Frontal cortex (tissue), 4 donors: ENCODE measurements at places on chromosomes 7 and 10.

DNA sequence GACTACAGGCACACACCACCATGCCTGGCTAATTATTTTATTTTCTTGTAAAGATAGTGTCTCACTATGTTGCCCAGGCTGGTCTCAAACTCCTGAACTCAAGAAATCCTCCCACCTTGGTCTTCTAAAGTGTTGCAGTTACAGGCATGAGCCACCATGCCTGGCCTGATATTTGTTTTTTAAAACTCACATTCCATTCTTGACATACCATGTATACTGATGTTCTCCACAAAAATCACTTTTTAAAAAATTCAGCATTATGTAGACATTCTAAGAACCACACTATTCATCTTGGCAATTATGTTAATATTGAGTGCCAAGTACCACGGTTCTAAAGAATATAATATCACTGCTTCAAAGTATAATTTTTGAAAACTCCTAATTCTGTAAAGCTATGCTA lies 43.5 kb downstream of the IDE start:
- no peak for DNase-seq

DNA sequence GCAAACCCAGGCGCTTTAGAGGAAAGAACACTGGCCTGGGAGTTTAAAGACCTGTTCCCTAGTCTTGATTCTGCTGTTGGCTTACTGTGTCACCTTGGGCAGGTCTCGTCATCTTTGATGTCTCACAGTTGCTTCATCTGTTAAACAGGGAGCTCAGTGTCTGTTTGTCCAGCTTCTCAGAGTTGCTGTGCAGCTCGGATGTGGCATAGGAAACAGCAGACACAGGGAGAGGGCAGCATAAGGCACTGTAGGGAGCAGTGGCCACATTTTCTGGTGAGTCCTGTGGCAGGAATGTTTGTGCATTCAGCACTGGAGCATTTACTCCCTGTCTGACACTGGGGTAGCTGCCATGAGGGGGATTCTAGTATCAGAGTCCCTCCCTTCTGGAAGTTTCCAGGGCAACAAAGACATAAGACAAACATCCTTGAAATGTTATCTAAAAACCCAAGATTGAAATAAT lies 2.0 kb downstream of the REPIN1 start:
- no peak for DNase-seq

DNA sequence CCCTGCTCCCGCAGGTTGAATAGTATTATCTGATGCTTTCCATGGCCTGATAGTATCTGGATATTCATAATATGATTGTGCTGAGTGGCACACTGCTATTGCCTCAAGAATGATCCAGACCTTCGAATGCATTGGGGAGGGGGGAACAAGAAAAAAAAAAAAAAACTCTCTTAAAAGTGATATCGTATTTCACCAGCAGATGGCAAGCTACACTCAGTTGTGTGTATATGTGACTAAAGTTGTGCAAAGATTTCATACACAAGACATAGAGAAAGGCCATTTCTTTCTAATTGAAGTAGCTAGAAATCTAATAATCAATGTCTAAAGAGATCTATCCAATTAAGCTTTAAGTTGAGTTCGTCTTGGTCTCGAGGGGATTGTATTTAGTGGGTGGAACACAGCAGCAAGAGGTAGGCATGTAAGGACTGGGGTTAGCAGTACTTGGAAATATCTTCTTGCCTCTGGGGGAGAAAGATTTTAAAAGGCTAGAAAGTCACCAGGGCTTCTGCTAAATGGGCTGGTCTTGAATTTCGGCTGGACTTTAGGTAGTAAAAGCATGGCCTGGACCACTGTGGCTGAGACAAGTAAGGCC lies 15.3 kb downstream of the SFRP4 start:
- DNase-seq, result no peak

DNA sequence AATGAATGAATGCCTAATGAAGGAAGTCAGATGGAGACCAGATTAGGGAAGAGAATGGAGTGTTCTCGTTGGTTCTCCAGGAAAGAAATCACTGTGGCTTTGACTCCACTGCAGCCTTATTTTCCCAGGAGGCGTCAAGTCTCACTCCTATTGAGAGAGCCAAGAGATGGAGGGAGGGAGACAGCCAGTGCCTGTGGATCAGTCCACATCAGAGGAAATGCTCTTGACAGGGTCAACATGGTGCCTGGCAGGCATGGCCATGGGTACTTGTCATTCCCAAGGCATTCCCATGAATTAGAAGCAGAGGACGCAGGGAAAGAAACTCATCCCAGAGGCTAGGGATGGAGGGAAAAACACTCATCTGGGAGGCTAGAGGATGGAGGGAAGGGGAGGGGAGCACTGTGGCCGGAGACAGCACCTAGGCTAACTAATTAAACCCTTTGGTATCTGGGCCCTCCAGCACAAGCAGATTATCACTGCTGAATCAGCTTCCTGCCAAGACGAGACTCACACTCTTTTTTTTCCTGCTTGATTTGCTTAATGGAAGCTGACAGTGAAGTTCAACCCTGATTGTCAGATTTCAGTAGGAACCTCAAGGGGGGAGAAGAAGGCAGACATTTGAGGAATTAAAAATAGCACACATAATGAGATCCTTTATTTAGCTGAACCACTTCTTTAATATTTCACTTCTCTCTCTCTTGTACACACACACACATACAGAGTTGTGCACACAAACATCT lies 1233.2 kb upstream of the AUTS2 start:
- DNase-seq, result no peak

DNA sequence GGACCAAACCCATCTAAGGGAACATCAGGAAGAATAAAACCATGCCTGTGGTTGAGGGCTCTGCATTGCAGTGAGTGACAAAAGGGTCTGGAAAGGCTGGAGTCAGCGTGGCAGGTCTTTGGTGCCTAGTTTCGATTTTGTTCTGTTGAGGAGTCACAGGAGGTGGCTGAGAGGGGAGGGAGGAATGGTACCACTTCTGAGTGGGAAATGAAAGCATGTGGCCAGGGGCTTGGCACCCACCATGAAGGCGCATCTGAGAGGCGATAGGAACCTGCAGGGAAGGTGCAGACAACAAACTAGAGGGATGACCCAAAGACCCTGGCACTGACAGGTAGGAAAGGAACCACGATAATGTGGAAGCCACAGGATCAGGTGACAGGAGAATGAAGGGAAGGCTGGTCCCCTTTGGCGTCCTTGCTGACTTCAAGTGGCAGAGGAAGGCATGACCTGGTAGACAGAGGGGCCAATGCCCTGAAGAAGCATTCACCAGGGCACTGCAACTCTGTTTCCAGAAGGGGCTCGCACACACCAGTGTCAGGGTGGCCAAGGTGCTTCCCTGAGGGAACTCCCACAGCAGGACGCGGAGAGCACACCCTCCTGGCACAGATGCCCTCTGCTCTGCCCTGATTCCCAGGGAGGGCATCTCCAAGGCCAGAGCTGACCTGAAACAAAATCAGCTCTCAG lies 41.7 kb downstream of the HIPK2 start:
- DNase-seq, result no peak

DNA sequence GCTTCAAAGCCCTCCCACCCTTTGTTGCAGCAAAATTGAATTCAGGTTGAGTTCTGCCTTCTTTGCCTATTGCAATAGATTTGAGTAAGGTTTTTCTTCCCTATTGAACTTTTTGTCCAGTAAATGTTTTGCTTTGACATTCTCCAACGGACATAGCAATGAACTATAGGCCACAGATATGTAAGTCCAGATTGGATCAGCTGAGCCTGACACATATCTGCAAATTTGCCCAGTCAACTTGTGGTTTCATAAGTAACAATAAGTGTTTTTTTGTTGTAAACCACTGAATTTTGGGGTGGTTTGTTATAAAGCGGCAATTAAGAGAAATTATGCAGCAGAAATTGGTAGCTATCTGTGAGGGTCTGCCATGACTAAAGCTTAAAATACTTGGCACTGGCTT lies 332.1 kb upstream of the SORCS1 start:
- DNase-seq, result no peak

GRCh38 chr10:126654579-126654978 lies 15.9 kb downstream of the C10orf90 start:
- no peak for DNase-seq

DNA sequence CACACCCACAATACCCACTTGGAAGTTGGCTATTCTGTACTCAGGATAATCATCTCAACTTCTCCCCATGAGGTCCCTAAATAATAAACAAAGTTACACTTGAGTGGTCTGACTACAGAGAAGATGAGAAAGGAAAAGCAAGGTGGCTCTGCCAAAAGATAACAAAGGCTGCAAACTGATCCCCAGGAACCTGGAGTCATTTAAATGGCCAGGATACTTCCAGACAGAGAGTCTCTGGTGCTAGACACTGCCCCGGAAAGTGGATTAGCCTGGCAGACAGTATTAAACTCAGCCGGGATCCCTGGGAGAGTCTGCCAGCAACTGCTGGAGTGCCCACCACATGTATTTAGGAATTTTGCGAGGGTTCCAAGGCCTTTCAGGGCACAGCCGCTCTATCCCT lies 93.7 kb downstream of the DGKI start:
- no peak for DNase-seq

DNA sequence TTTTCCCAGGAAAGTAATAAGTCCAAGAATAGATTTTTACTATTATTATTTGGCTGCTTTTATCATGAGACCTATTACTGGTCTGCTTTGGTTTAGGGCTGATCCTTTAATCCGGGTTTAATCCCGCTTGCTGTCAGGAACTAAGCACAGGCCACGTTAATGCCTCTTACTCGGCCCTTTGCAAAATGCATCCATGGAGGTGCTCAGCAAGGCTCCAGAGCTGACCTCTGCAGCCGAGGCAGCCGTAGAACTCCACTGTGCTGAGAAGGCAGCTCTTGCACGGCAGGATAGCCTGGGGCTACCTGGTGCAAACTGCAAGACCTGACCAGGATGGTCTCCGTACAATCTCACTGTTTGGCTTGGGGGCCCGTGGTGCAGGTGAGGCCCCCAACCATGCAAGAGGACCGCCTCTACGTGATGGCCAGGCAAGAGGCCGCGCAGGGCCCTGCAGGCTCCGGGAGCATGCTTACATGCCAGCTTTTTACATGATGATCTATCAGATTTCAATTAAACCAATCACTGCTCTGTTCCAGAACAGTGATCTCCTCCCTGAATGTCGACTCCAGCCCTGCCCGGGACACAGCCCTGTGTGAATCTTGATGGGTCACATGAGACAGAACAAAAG lies 10.4 kb upstream of the CALML3 start:
- DNase-seq, result no peak

GRCh38 chr10:6364283-6364682 lies 161.6 kb downstream of the PFKFB3 start:
- no peak for DNase-seq

DNA sequence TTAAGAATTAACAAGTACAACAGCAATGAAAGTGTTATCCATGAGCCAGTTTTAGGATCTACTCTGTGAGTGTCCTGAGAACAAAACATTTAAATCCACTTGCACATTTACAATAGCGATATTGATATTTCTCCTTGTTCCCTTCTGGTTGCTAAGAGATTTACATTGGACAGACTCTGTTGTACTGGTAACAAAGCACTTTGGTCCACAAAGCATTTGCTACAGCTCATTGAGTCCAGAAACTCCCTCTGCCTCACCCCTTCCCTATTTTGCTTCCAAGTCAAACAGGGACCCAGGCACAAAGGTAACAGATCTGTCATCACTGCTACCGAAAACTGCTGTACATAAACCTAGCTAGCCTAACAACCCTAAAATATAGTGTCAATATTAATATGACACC lies 2.1 kb downstream of the ANK3 start:
- DNase-seq, result no peak

DNA sequence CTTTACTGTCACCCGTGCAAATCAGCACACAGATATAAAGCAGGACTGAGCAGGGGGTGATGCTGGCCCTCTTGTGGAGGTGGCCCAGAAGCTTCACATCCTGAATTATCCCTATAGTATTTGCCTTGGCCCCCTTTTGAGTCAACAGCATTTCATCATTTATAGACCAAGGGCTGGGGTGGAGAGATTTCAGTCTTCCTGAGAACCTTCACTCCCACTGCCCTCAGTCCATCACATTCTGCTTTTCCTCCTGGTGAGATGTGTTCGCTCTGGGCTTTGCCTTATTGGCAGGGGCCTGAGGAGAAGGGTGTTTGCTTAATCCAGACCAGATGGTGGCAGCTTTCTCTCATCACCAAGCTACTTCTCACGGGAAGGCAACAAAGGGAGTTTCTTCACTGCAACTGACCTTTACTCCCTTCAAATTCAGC lies 47.7 kb downstream of the NOC3L start:
- no peak for DNase-seq

DNA sequence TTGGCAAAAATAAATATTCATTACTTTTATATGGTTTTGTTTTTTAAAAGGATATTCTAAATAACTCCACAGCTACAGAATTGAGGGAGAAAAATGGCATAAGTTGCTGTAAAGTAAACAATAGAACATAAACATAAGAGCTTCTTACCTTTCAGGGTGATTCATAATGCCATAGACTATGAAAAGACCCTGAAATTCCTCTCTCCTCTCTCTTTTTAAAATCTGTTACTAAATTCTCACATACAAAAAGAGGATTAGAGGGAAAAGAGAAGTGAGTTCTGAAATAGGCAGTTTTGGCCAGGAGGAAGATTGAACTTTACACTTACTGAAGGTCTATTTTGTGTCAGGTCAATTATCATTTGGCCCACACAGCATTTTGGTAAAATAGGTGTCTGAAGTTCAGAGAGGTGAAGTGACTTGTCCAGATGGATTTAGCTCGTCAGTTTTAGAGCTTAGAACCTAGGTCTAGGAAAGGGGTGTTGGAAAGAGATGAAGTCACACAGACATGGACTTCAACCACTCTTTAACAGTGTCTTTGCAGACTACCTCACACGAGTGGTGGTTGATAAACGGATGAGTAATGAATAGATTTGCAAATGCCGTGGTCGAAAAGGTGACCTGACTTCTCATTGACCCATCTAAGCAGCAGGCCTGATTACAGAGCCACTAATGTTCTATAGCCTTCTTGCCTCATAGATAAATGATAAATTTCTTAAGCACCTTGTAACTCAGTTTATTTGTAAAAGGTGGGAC lies 190.6 kb upstream of the CCDC6 start:
- DNase-seq, result no peak

- DNase-seq, result no peak
Observed at GRCh38 chr7:130945411-130945811, 211.4 kb upstream of the KLF14 start.

DNA sequence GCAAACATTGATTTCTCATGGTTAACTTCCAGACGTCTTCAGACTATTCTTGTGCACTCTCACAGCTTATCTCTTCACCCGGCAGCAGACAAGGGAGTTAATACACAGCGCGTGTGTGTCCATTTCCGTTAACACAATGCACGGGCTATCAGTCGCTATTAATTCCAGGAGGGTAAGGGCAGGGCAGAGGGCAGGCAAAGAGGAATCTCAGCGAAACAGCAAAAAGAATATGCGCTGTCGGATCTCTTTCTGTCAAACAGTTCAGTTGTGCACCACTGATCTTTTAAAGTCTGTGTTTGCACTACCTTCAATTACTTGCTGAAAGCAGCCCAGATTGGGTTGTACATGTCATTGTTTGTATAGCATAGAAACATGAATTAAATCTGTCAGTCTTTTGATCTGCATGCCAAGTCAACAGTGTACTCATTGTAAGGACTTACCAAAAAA lies 41.1 kb upstream of the CABCOCO1 start:
- DNase-seq, result no peak
